ENCODE measurements at places on chromosomes 3 and 15. TPM values are rescaled to one million over a fixed set of nuclear protein-coding genes. Genes with fewer than 3 reads are reported as not detected.

Gene CMC1
- total RNA-seq: 46.5 TPM

Gene MELTF
- total RNA-seq: 52.2 TPM

Gene INKA1
- 1.1 TPM for total RNA-seq

Gene FBXW12
- total RNA-seq: not detected

Gene CHP1
- 61.3 TPM for total RNA-seq

Gene C3orf20
- not detected for total RNA-seq

Gene PRSS50
- not detected for total RNA-seq

Gene PLSCR2
- not detected for total RNA-seq

Gene STAB1
- 0.32 TPM for total RNA-seq

Gene RPP25
- total RNA-seq: 29.5 TPM

Gene PPARG
- 42.5 TPM for total RNA-seq

Gene ZDHHC19
- not detected for total RNA-seq

Gene NR1D2
- 8.7 TPM for total RNA-seq

Gene ADAMTS17
- 0.13 TPM for total RNA-seq

Gene UACA
- 39.4 TPM for total RNA-seq

Gene GOLGA6D
- total RNA-seq: not detected

Gene GRIP2
- total RNA-seq: 1.6 TPM

Gene SLC12A1
- total RNA-seq: not detected

Gene CCDC71
- total RNA-seq: 11.0 TPM

Gene LEKR1
- total RNA-seq: 0.79 TPM

Gene CEP19
- total RNA-seq: 2.7 TPM

Gene TNFAIP8L3
- 29.1 TPM for total RNA-seq

Gene LMAN1L
- not detected for total RNA-seq

Gene BCHE
- 0.79 TPM for total RNA-seq

Gene OR4M2
- total RNA-seq: not detected

Gene PYGO1
- 5.6 TPM for total RNA-seq

Gene GOLGA6L7
- not detected for total RNA-seq

Gene IL5RA
- not detected for total RNA-seq

Gene TRIP4
- total RNA-seq: 27.9 TPM

Gene DUOXA2
- not detected for total RNA-seq

Gene JAGN1
- 80.7 TPM for total RNA-seq

Gene EFCC1
- not detected for total RNA-seq

Gene MORC1
- total RNA-seq: not detected

Gene RAB7A
- 175 TPM for total RNA-seq

Gene NEK11
- total RNA-seq: 4.7 TPM

Gene ATP13A5
- not detected for total RNA-seq

Gene DUOX2
- 0.01 TPM for total RNA-seq

Gene UBA3
- 24.4 TPM for total RNA-seq

Gene CCR3
- total RNA-seq: not detected

Gene TEX55
- total RNA-seq: not detected

Gene VGLL3
- total RNA-seq: 8.1 TPM

Gene LYZL4
- total RNA-seq: not detected

Measured in A549 treated with GW870086 at 1 μM for 4 hours (cell line).